GM23248 (cell line): ENCODE measurements at places on chromosomes 4 and X. TPM values are rescaled to one million over a fixed set of nuclear protein-coding genes. Genes with fewer than 3 reads are reported as not detected.
A peak's percentile ranks its signal among the peaks of the same experiment; 100 is the strongest.

The CSAG1 gene
- total RNA-seq: not detected in 2 replicates

The ZNF157 gene
- not detected in 2 replicates for total RNA-seq

The SPANXA1 gene
- not detected in 2 replicates for total RNA-seq

The CCNB3 gene
- not detected in 2 replicates for total RNA-seq

The ABLIM2 gene
- total RNA-seq: not detected in 2 replicates

The HELT gene
- total RNA-seq: not detected in 2 replicates

The RASL11B gene
- total RNA-seq: not detected in 2 replicates

The KIAA1210 gene
- total RNA-seq: not detected in 2 replicates

The FAM184B gene
- not detected in 2 replicates for total RNA-seq

The TGIF2LX gene
- total RNA-seq: not detected in 2 replicates

The S100P gene
- total RNA-seq: 0.38 TPM in 1 of 2 replicates, not detected in the other

The CFI gene
- total RNA-seq: 0.22 TPM in 1 of 2 replicates, not detected in the other

GRCh38 chrX:150508451-150509367 lies 59.7 kb upstream of the MTM1 start:
- peak; percentile 56 for DNase-seq

DNA sequence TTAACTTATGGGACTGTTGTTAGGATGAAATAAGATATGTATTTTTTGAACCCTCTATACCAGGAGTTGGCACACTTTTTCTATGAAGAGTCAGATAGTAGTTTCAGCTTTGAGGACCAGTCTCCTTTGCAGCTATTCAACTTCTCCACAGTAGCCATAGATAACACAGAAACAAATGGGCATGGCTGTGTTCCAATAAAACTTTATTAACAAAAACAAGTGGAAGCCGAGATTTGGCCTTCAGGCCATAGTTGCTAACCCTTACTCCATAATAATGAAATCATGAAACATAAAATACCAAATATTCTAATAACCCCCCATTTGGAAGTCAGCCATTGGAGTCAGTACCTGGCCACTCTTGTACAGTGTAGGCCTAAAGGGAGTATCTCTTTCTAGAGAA lies 30.6 kb downstream of the ARX start:
- DNase-seq: no peak

DNA sequence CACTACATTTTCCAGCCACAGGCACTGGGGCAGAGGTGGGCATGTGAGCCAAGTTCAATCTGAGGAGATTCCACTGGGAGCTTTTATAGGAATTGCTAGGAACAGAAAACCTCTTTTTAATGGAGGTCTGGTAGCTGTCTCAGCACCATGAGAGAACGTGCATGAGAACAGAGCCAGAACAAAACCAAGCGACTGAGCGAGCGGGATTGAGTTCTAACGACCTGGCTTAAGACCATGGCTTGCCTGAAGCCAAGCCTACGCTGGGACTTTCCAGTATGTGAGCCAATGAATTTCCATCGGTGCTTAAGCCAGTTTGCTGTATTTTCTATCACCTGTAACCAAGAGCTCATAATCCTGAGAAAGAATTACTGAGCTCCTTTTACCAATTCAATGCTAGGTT lies 183.7 kb downstream of the NR3C2 start:
- DNase-seq: no peak

DNA sequence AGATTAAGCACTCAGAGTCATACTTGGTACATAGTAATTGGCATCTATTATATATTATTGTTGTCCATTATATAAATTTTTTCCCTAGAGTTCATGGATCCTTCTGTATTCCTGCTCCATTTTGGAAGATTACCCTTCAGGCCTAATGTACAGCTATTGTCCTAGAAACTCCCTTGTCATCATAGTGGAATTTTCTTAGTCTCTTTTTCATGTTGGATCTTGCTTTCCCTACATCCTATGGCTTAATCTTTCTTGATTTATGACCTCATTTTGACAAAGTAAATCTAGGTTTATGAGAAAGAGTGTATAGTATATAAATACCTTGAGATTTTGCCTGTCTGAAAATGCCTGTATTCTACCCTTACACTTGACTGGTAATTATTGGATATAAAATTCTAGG lies 22.1 kb downstream of the ARMCX4 start:
- no peak for DNase-seq

GRCh38 chr4:85740431-85740861 lies 265.5 kb downstream of the ARHGAP24 start:
- peak; percentile 73 for DNase-seq

DNA sequence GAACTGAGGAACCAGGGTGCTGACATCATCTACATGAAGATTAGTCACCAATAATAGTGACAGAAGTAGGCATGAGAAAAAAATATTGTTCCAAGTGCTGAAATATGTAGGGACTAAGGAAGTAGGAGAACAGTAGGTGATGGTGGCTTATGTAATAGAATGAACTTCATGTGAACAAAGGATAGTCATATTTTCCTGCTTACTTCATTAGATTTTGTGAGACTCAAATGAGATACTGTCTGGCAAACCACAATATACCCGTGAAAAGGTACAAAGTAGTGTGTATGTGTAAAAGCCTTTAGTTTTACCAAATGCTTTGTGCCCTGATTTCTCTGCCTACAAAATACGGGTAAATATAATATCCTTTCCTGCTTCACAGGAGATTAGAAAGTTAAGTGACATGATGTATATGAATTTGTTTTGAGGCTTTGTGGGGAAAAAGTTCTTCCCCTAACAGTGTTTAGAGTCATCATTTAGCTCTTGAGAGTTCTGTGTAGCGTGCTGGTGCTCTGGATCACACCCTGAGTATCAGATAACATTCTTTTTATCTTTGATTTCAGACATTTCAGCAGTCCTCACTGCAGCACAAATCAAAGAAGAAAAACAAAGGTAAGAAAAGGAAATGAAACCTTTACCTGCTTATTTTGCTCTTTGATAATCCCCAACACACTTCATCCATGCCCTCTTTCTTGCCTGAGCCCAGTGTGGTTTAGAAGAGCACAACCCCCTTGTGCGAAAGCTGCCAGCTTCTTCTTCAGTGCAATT lies 67.9 kb downstream of the KLHL34 start:
- no peak for DNase-seq

- peak; percentile 2 for DNase-seq
Observed at GRCh38 chr4:152458801-152459302, 77.0 kb downstream of the FBXW7 start.

DNA sequence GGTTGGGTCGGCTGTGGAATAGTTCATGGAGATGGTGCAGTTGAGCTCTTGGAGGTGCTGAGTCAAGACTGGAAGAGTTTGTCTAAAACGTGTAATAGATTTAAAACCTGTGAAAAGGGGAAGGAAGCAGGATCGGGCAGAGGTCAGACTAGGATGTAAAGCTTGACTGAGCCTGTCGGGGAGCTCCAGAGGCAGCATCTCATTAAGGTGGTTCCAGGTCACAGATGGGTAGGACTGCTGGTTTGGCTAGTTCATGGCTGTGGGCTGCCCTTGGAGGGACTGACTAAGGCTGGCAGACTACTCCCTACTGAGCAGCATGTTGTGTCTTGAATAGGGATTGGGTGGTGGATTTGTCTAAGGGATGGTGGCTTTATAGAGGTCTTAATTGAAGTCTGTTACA lies 28.4 kb upstream of the WDR1 start:
- no peak for DNase-seq

DNA sequence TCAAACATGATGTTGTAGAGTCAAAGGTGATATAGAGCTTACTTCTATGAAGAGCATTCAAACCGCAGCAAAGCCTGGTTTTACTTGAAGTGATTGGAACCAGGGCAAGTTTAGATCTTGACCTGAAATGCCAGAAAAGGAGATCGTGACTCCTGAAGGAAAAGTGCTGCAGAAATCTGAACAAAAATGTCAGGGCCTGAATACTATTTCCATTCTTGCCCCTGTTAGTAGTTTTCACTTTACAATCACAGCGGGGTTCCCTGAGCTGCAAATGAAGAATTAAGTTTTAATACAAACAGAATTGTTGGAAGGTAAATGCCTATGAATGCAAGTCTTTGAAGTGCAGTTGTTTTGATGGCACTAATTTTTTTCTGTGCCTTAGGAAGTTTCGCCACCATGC lies 4.1 kb downstream of the SLIT2 start:
- peak; percentile 35 for DNase-seq

DNA sequence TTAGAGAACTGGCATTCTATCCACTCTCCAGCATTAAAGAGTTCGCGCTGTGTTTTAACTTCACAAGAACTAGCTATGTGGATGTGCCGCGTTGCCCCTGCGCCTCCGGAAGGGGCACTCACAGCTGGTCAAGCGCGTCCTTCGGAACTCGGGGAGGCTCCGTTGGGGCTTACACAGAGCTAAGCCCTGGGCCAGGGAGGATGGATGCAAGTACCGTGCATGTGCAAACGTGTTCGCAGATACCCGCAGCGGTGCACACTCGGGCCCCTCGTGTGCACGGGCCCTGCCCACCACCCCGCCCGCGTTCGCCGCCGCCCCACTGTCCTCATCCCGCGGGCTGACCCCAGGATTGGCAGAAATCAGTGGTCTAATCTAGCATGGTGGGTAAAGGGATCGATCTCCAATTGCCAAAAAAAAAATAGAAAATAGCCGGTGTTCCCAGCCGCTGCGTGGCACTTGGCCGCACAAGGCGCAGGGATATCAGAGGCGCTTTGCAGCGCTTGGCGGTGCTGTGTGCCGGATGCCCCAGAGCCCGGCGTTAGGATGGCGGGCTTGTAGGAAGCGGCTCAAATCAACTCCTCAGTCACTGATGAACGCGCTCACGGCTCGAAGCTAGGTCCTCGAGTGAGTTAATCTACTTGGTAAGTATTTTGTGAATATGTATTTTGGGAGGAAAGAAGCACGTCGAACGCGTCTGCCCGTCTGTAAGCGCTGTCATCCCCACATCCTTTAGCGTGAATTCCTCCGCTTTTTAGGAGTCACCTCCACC lies 989 bp upstream of the PCDH10 start:
- peak; percentile 43 for DNase-seq

DNA sequence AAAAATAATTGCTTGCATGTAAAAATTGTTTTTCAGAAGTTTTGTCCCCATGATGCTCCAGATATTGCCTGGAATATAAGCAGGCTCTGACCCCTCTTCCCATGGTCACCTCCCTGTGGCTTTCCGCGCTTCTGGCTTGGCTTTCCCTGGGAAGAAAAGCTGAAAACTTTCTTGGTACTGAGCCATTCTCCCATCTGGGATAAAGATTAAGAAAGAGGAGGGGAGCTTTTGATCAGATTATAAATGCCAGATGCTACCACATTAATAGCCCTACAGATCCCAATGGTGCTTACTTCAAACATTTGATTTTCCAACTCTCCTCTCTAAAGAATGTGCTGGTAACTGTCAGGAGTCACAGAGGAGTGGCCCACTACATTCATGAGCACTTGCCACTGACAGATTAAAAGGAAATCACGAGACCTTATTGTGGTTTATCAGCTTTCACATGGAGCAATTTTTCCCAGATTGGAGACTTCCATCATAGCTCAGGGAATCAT lies 54.4 kb upstream of the GAB1 start:
- DNase-seq: no peak

DNA sequence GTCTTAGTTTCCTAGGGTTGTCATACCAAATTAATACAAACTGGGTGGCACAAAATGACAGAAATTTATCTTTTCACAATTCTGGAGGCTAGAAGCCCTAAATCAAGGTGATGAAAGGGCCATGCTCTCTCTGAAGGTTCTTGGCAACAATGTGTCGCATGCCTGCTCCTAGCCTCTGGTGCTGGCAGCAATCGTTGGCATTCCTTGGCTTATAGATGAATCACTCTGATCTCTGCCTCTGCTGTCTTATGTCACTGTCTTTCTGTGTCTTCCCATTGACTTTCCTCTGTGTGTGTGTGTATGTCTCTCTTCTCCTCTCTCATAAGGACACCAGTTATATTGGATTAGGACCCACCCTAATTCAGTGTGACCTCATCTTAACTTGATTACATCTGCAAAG lies 15.9 kb upstream of the INTU start:
- peak; percentile 11 for DNase-seq

DNA sequence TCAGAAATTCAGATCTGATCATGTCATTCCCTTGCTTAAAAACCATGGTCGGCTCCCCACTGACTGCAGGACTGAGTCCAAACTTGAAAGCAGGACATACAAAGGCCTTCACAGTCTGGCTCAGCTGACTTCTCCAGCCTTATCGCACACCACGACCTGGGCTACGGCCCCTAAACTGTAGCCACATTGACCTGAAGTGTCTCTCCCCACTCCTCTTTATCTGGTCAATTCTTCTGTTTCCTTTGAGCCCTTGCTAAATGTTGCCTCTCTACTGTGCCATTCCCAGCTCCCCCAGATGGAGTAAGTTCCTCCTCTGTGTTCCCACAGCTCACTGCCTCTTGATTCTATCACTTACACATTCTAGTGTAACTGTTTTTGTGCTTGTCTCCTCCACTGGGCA lies 60.5 kb upstream of the CITED1 start:
- no peak for DNase-seq

- DNase-seq: peak; percentile 47
Observed at GRCh38 chrX:20506739-20507138, 240.0 kb upstream of the RPS6KA3 start.

DNA sequence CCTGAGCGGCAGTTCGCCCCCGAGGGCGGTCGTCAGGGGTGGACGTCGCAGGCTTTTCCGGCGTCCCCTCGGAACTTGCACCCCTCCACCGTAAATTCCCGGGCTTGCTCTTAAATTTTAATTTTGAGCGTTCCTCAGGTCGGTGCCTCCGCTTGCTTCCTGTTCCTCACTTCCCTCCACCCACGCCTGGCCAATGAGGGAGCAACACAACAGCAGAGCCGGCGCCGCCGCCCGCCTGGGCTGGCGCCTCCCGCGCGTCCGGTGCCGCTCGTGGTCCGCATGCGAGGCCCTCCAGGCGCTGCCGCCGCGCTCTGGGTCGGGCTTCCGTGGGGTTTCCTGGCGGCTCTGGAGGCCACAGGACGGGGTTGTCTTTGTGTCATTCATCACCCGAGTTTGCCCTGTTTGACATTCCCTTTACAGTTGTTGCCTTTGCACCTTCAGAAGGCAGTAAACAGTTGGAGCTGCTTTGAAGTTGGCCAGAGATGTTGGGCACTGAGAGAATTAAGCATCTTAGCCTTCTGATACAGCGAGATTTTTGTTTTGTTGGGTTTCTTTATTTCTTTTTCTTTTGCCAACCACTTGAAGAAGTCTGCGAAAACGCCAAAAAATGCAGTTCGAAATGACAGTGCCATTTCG lies 692 bp downstream of the SPCS3 start:
- peak; percentile 97 for DNase-seq

GRCh38 chrX:139025816-139026215 lies 314.3 kb upstream of the FGF13 start:
- no peak for DNase-seq

DNA sequence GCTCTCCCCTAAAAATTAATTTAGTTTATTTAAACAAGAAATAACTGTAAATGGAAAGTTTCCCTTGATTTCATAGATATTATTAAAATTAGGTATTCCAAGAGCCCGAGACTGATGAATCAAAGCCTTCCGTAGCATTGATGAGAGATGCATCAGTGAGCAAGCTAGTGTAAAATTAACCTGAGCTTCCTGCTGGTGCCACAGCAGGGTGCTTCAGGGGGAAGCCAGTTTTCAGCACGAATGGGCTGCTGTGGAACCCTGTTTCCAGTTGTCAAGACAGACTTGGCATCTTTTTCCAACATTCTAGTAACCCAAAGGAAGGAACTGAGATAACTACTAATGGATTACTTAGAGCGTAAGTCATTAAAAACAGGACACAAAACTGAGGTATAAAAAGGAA lies 221.7 kb downstream of the RBMX2 start:
- no peak for DNase-seq
